CD4-positive, alpha-beta memory T cell (primary cell): ENCODE measurements at places on chromosomes 1 and 21. TPM values are rescaled to one million over a fixed set of nuclear protein-coding genes. Genes with fewer than 3 reads are reported as not detected.

Gene LAMB3
- polyA plus RNA-seq = 0.18 TPM

Gene ZNF692
- polyA plus RNA-seq = 13.0 TPM

Gene TFF2
- polyA plus RNA-seq = not detected

Gene SLAMF9
- polyA plus RNA-seq = not detected

Gene ANKRD65
- polyA plus RNA-seq = not detected

Gene FCER1G
- 2.8 TPM for polyA plus RNA-seq

Gene MAP3K7CL
- 4.7 TPM for polyA plus RNA-seq

- DNase-seq = no peak
These were observed 7.4 kb downstream of the TMED5 start for GRCh38 chr1:93172778-93173177.

- DNase-seq = peak; percentile 66
These were observed 65.8 kb upstream of the VAMP3 start for GRCh38 chr1:7705048-7705907.

GRCh38 chr1:229011022-229011421, 259.9 kb upstream of the RAB4A start:
- no peak for DNase-seq

DNA sequence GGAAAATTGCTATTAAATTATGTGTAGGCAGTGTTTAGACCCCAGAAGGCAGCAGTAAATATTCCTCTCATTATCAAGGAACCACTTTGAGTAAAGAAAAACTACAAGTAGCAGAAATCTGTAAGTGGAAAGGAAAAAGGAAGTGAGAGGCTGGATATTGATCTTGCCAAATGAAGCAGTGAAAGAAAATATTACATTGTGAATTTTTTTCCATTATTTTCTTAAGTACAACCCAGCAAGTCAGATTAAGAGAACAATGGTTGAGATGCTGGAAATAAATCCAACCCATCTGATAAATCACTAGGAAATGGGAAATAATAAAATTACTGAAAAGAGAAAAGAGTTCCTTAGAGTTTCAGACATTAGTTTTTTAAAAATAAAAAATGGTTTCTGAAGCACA, 106.7 kb downstream of the HMCN1 start:
- no peak for DNase-seq

DNA sequence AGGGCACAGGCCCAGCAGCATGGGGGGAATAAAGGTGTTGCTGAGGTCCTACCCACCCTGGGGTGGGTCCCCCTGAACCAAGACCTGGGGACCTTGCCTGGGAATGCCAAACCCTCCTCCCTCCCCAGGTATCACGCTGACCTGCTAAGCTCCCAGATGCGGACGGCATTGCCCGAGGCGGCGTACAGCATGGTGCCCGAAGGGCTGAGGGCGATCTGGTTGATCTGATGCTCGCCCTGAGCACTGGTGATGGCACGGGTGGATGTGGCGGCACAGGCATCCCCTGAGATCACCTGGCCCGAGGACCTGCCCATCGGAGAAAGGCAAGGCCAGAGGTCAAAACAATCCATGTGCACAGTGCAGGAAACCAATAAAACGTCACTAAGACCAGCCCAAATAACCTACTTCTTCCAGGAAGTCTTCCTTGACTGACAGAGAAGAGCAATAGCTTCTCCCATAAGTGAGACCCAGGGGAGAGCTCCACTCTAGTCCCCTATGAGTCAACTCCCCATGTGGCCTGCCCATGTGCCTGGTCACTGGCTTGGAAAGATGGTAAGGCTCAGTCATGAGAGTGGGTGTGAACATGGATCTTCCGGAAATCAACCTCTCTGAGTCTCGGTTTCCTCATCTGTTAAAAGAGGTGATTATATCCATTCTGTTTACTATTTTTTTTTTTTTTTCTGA, 46.3 kb downstream of the KIF21B start:
- no peak for DNase-seq

DNA sequence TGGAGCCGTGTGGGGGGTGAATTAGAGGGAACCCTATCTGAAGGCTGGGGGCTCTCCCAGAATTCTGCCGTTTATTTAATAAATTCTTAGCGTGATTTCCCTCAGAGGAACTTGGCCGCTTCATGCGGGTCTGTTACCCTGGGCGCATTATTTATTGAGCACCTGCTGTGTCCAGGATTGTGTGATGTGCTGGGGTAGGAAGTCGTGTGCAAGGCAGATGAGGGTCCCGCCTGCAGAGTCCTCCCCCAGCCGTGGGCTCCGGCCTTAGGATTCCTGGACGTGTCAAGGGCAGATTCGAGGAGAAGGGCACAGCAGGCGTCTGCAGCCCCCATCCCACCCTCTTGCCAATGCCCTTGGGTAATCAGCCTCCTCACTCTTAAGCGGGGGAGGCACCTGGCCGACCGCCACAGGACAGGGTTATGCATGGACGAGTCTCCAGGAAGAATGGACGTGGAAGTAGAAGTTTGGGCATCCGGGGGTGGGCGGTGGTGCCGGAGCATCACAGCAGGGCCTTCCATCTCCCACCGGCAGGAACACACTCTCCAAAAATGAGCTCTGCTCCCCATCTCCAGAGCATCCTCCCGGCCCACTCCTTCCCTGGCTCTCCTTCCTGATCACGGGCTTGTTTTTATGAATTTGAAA, 233.3 kb upstream of the C1orf174 start:
- no peak for DNase-seq

GRCh38 chr1:7456722-7457082, 314.4 kb upstream of the VAMP3 start:
- no peak for DNase-seq

GRCh38 chr1:173285048-173285447, 77.9 kb upstream of the TNFSF4 start:
- DNase-seq = no peak
